Kidney epithelial cell (primary cell): ENCODE measurements at places on chromosomes 12 and 14.

DNA sequence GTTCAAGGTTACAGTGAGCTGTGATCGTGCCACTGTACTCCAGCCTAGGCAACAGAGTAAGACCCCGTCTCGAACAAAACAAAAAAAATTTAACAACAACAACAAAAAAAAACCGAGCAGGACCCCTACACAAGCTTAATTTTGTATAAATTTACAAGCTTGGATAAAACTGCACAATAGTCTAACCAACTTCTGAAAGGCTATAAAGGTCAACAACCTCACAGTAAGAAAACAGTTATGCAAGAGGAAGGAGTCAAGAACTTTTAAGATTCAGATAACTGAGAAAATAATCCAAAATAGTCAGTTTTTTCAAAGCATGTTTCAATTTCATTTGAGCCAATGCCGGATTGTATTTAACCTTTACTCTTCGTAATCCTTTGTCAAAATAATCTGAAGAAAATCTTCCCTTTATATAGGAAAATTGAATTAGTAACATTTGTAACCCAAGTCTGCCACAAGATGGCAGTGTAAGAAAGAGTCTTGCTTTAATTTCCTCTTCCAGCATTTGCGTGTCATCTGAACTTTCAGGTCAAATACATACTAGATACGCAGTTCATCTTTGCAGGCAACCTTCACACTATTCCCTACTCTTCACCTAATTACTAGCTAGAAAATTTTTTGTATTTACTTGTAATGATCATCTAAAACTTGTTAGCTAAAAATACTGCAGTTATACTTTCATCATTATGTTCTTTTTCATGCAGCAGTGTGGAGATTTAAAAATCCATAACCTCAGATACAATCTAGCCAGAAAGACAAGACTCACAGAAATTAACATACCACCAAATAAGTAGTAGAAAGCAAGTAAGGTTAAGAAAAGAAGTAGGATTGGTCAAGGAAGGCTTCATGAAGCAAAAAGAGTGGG, 5.8 kb downstream of the CCNB1IP1 start:
- no peak for DNase-seq

GRCh38 chr12:6532927-6533652, 1.2 kb upstream of the GAPDH start:
- DNase-seq, result no peak

DNA sequence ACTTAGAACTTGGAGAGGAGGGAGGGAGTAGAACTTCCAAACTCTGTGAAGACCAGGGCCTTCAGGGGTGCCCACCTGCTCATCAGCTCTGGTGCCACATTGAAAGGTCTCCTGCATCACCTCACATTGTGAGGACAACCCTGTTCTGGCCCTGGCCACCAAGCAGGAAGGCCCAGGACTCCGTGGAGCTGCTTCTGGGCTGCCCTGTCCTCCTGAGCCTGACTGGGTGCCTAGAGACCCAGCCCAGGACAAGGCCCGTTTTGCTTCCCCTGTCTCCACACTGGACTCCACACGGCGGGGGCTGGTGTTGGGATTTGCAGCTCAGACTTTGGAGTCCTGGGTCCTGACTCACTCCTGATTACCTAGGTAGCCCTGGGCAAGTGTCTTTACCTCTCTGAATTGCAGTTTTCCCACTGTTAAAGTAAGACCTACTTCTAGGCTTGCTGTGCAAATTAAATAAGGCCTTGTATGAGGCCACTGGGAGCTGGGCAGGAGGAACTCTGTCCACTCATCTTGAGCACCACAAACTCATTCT, 12.5 kb upstream of the KRT82 start:
- no peak for DNase-seq

DNA sequence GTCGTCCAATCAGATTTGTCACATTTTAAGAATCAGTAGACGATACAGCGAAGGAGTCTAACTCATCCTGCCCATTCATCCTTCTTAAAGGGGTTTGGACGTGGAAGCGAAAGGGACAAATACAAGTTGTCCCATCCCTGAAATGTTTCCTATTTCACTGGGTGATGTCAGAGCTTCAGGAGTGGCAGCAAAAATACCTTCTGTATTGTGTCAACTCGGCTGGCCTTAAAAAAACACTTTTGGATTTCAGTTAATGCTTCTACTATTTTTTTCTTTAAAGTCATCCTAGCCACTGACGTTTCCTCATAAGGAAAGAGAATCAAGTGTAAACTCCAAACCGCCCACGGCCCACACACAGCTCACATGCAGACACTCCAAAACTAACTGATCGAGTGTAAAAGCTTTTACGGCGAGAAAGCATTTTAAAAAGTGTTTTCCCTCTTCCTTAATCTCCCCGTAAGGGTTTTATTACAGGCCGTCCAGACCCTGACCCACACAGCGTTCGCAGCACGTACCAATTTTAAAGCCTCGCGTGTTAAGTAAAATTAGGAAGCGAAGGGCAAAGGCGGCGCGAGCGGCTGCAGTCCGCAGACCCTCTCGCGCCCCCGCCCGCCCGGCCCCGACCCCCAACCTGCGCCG, 593 bp downstream of the CFL2 start:
- DNase-seq, result peak; percentile 59

DNA sequence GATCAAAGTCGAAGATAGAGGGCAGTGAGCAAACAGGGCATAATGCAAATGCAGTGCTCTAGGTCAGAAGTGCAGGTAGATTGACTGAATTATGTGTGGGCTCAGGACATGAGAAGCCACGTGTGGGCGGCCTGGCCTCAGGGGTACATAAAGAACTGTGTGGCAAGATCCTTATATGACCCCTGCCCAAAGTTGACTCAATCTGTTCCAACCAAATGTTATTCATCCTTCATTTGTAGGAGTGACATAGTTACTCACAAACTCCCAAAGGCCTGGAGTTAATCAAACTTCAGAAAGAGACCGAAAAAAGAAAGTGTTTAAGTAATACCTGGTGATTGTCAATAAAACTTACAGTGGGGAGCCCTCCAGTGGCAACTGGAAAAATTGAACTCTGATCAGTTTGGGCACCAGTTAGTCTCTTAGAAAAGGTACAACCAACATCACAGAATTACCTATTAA, 150.4 kb upstream of the FAR2 start:
- no peak for DNase-seq

DNA sequence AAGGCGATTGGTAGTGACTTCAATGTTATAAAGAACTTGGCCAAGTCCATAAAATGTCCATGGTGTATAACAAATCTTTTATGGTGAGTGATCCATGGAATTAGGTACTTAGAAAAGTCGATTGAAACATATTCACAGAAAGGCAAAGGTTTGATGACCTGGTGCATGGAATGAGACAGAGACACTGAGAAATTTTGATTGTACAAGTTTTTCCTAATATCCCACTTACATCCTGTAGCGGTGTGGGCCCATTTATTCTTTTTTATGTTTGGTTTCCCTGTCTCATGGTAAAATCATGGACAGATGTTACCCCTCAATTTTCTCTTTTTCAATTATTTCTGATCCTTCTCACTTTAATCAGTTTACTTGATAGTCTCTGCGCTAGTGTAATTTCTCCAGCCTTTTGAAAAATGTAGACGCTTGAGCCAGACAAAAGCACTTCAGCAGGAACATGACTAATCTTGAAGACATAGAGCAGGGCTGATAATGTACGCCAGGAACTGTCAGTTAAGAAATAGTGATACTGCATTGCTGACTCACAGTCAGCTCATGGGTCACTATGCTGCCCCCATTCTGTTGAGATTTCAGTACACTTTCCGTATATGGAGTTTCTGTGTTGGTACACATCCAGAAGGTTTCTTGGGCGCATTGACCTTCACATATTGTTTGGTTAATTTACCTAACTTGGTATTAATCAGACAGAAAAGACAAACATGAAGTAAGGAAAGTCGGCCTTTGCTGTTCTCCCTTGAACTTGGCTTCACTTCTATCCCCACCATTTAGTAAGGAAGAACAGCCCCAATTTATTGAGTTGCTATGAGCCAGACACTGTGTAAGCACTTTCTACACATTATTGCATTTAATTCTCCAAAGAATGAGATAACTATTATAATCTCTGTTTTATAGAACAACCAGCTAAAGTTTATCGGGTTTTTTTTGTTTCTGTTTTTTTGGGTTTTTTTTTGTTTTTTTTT, 841.7 kb downstream of the DIO2 start:
- DNase-seq, result peak; percentile 42

DNA sequence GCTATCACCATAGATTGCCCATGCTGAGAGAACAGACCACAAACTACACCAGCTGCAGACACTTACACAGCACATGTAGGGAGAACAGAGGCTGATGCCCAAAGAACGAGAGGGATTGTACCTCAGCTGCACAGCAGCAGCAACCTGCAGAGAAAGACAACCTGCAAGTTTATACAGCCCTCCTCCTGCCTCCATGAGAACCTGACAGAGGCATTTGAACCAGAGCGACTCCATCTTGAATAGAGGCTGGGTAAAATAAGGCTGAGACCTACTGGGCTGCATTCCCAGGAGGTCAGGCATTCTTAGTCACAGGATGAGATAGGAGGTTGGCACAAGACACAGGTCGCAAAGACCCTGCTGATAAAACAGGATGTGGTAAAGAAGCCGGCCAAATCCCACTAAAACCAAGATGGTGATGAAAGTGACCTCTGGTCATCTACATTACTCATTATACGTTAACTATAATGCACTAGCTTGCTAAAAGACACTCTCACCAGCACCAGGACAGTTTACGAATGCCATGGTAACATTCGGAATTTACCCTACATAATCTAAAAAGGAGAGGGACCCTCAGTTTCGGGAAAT, 262.4 kb upstream of the HMGA2 start:
- no peak for DNase-seq

DNA sequence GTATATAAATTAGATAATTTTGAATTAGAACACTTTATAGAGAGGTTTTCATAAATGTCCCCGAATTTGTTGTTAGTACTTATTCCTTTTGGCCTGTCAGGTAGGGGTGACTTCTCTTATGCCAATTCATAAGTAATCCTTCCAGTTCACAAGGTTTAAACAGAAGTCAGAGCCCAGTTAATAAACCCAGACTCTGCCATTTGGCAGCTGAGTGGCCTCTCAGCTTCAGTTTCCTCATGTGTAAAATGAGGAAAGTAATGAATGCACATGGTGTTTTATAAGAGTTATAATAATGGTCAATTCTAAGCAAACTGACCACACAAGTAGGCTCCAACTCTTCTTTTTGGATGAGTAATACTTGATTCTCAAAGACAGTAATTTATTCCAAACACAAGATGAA, 10.3 kb downstream of the MTERF2 start:
- no peak for DNase-seq

DNA sequence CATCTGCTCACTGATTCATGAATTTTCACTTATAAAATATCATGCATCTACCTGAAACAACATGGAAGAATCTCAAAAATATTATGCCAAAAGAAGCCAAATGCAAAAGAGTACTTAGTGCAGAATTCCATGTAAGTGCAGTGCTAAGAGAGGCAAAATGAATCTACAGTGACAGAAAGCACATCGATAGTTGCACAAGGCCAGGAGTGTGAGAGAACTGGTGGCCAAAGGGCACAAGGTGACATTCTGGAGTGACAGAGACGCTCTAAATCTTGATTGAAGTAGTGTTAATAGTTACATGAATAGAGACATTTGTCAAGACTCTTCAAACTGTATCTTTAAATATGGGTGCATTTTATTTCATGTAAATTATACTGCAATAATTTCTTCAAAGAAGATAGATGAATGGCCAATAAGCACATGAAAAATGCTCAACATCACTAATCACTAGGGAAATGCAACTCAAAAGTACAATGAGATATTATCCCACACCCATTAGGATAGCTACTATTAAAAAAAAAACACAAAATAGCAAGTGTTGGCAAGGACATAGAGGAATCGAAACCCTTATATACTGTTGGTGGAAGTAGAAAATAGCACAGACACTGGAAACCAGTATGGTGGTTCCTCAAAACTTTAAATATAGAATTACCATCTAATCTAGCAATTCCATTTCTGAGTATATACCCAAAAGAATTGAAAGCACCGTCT, 71.7 kb upstream of the KICS2 start:
- no peak for DNase-seq

GRCh38 chr14:56087671-56088471, 30.3 kb upstream of the PELI2 start:
- no peak for DNase-seq

DNA sequence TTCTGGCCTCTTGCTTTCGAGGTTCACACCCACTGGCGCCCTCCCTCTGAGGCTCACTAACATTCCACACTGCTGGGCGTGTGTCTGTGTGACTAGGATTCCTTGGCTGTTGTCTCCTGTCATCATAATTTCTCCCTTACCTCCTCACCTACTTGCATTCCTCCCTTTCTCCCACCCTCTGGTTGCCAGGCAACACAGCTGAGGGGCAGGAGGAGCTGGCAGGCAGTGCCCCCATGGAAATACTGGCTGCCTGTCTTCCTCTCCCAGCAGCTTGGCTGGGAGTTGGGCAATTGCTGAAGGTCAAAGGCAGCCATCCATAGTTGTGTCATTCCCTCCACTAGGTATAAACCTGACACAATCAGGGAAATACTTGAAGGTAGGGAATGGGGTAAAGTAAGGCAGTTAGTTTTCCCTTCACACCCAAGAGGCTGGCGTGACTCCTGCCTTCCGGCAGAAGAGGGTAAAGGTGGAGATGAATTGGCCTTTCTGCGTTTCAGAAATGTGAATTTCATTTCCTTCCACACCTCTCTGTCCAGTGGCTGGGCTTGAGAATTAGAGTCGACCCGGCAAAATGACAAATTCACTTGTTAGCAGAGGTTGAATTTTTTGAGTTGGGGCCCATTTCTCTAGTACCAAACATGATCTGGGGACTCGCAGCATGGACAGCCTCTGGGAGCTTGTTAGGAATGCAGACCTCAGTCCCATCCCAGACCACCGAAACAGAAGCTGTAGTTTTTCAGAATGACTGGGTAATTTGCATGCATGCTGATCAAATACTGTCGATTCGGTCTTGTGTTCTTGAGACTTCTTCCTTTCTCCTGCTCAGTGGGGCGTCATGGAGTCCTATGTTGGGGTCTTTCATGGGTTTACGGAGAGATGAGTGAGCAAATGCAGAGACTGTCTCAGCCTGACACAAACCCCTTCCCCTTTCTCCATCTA, 24.3 kb upstream of the EMP1 start:
- DNase-seq, result peak; percentile 89

GRCh38 chr12:50258167-50258551, 25.2 kb downstream of the LIMA1 start:
- no peak for DNase-seq

GRCh38 chr14:25056688-25057078, 6.7 kb upstream of the STXBP6 start:
- DNase-seq, result no peak

DNA sequence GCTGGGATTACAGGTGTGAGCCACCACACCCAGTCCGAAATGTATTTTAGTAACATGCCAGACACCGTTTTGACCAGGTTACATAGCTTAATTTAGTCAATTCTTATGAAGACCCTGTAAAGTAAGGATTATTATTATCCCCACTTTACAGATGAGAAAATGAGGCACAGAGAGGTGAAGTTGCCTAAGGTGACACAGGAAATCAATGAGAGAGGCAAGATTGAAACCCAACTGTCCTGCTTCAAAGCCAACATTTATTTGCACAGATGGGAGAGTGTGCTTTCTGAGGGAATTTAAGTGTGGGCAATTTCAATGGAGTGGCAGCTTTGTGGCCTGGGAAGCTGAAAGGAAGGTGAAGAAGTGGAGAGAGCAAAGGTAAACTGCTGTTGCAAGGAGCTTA, 19.1 kb upstream of the EPS8 start:
- DNase-seq, result no peak
